T-helper 2 cell treated with Interferon-gamma antibody and Interleukin-4, amounts not matched to agents 100 ng/mL and 5 ng/mL, for 36 hours (primary cell): ENCODE measurements at places on chromosomes 1 and 21. TPM values are rescaled to one million over a fixed set of nuclear protein-coding genes. Genes with fewer than 3 reads are reported as not detected.

TCHH gene
- total RNA-seq, result 0.07 and 0.11 TPM in 2 replicates

OR6N1 gene
- not detected in 2 replicates for total RNA-seq

MAEL gene
- total RNA-seq, result not detected in 2 replicates

C1orf210 gene
- not detected in 2 replicates for total RNA-seq

RCSD1 gene
- 176 and 177 TPM in 2 replicates for total RNA-seq

LCE2C gene
- not detected in 2 replicates for total RNA-seq

GPA33 gene
- total RNA-seq, result 3.8 and 3.9 TPM in 2 replicates

DMBX1 gene
- total RNA-seq, result 0.05 TPM in 1 of 2 replicates, not detected in the other

HAPLN2 gene
- 0.11 TPM in 1 of 2 replicates, not detected in the other for total RNA-seq

TTC24 gene
- 1.2 and 2.3 TPM in 2 replicates for total RNA-seq

CR1L gene
- total RNA-seq, result not detected in 2 replicates

HLX gene
- 0.91 and 1.1 TPM in 2 replicates for total RNA-seq
